NCI-H1092 (cell line): ENCODE measurements at places on chromosomes 5 and 9.
A peak's percentile ranks its signal among the peaks of the same experiment; 100 is the strongest.

- DNase-seq, result no peak
These were observed 336.9 kb upstream of the MSX2 start for GRCh38 chr5:174387448-174387847.

DNA sequence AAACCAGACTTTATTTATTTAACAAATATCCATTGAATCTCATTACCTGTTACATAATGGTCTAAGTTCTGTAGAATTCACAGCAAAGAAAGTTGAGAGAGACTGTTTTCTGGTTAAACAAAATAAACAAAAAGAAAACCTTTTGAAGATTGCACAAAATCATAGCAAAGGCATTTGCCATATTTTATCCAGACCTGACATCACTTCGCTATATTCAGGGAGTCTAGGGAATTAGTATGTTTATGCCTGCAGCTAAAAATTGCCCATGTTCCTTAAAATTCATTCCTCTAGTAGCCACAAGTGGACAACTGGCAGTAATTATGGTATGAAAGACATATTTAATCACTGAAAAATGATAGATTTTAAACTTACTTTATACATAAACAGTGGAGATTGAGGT lies 577.0 kb upstream of the DAB2 start:
- DNase-seq, result no peak

DNA sequence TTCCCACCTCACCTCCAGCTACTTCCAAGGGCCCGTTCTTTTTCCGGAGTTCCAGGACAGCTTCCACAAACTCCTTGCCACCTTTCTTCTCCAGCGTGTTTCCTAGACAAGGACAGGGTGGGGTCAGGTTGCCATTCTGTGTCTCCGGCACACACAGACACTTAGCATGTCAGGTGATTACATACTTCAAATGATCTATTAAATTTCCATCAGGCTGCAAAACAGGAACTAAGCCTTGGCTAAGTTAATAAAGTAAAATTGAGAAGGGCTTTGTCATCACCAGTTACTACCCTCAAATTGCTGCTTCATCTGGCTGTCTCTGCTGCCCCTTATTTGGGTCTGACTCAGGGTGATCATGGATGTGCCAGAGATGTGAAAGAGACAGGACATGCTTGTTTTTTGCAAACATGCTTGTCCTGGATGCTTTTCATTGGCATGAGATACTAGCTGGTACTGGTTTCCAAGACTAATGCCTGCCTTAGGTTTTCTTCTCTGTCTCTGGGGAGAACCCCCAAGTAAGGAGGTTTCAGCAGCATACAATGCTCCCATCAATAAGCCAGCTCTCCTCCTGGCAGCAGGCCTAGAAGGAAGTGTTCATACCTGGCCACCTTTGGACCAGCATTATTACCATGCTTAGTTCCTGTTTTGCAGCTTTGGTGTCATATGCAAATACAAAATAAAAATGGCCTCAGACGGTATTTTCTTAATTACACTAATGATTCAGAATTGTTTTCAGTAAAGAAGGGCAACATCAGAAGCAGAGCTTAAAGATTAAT lies 52.9 kb downstream of the MACROH2A1 start:
- no peak for DNase-seq

GRCh38 chr5:56951126-56951945 lies 587 bp downstream of the MIER3 start:
- DNase-seq, result no peak

DNA sequence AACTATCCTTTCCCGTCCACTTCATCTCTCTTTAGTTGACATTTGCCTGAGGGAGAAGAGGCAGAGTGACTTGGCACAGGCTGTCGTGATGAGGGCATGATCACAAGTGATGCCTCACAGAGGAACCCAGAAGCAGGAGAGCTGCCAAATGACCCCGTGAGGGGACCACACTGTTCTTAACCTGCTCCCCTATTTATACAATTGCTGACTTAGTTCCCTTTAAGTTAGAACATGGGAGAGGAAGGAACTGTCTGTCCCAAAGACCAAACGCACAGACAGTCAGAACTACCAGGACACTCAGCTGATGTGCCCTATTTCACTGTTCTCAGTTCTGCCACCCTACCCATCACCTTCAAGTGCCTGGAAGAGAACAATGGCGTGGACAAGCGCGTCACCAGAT lies 73.7 kb downstream of the SLC1A3 start:
- DNase-seq, result no peak

- DNase-seq, result no peak
These were observed 172.8 kb downstream of the ENTREP1 start for GRCh38 chr9:69497816-69498215.

GRCh38 chr9:89015336-89015735 lies 24.1 kb downstream of the S1PR3 start:
- DNase-seq, result no peak

GRCh38 chr5:28324174-28324573 lies 1285.8 kb upstream of the CDH9 start:
- no peak for DNase-seq

GRCh38 chr5:161372682-161373344 lies 173.7 kb downstream of the GABRB2 start:
- no peak for DNase-seq

DNA sequence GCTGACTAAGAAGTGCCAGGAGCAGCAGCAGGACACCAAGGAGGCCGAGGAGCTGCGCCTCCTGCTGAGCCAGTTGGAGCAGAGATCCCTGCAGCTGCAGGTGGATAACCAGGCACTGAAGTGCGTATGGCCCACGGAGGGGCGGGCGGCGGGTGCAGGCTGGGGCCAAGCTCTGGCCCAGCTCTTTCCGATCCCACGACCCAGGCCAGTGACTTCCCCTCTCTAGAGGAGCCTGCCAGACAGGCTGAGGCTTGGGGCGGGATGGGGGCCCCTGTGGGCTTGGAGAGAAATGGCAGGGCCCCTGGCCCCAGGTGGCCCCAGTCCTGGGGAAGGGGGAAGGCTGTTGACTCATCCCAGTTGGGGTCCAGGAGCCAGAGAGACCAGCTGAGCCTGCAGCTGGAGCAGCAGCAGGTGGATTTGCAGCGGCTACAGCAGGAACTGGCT lies 3.6 kb downstream of the PTRH1 start:
- peak; percentile 32 for DNase-seq

GRCh38 chr5:29950416-29951145 lies 1242.9 kb upstream of the CDH6 start:
- DNase-seq, result peak; percentile 11

- no peak for DNase-seq
These were observed 71.6 kb upstream of the XPA start for GRCh38 chr9:97768746-97769145.

GRCh38 chr5:180831139-180832093 lies 28.8 kb upstream of the MGAT1 start:
- DNase-seq, result peak; percentile 16

- peak; percentile 70 for DNase-seq
These were observed 91.4 kb upstream of the SH3GL2 start for GRCh38 chr9:17487467-17487866.

DNA sequence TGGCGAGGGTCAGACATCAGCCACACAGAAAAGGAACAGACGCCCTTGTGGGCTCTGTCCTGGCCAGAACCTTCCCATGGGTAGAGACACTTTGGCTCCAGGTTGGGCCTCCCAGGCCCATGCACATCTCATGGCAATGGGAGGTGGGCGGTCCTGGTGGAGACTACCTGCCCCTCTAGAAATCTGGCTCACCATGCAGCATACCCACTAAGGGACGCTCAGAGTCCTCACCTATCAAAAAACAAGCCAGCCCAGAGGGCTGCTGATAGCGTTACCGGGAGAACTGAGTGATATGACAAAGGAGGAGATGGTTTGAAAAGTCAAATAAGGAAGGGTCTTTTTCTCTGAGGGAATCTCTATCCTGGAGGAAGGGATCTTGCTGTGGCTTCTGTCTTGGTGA lies 62.1 kb downstream of the C5orf15 start:
- no peak for DNase-seq

- DNase-seq, result no peak
These were observed 663.4 kb downstream of the PTPRD start for GRCh38 chr9:9949368-9949767.

- DNase-seq, result no peak
These were observed 11.1 kb upstream of the APTX start for GRCh38 chr9:33012328-33013069.

DNA sequence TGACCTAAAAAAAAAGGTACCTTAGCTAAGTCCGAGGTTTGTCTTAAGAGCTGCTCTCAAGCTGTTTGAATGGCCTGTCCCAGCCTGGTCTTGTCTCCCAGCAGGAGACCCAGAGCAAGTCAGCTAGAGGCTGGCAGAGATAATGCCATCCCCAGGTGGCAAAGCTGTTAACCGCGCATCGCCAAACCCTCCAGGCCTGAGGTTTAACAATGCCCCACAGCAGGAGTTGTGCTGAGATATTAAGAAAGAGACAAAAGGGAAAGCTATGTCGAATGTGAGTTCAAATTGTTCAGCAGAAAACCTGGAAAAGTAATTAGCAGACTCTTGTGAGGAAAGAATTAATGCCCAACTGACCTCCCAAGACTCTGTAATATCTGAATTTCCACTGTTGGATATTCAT lies 187.1 kb downstream of the FSTL4 start:
- DNase-seq, result peak; percentile 9

DNA sequence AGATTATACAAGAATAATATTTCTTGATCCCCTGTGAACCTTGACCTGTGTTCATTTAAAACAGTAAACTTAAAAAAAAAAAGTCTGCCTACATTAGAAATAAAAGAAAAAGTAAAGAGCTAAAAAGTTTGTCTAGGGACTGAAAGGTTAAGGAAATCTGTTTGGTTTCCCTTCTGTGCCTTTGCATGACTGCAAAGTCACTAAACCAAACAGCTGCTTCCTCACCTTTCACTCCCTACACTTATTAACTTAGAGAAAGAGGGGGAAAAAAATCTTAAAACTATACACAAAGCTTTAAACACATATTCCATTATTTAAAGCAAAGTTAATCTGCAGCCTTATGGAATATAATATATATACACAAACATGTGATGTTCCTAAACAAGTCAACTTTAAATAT lies 65.1 kb downstream of the ZFR start:
- DNase-seq, result no peak

DNA sequence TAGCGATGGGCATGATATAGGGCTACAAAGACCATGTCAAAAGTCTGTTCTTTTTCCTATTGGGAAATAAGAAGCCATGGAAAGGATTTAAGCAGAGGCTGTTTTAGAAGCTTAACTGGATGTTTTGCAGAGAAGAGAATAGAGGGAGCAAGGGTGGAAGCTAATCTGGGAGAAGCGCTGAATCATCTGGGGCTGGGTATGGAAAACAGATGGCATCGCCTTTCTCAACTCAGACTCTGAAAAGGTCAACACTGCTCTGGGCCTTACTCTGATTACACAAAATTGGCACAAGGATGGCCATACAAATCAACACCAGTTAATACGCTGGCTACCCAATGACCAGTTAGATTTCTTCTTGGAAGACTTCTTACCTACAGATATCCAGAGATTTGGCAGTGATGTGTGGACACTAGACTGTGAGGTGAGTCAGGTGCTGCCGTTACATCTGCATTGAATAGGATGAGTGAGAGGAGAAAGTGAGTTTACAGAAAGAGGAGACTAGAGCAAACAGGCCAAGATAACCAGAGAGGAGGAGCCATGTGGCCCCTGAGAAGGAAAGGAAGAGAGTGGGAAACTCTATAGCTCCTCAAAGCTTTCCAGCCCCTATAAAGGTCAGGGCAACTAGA lies 6.2 kb upstream of the TCERG1 start:
- no peak for DNase-seq

- DNase-seq, result no peak
These were observed 73.5 kb upstream of the TMEM215 start for GRCh38 chr9:32709871-32710270.

- DNase-seq, result peak; percentile 93
These were observed at the start of gene DIRAS2 for GRCh38 chr9:90642570-90643539. TSS of gene DIRAS2 (minus strand) at chr9:90642824. CDS start at chr9:90613827, 28,997 bp downstream.

GRCh38 chr5:92962752-92963151 lies 618.3 kb downstream of the NR2F1-AS1 start:
- peak; percentile 85 for DNase-seq

DNA sequence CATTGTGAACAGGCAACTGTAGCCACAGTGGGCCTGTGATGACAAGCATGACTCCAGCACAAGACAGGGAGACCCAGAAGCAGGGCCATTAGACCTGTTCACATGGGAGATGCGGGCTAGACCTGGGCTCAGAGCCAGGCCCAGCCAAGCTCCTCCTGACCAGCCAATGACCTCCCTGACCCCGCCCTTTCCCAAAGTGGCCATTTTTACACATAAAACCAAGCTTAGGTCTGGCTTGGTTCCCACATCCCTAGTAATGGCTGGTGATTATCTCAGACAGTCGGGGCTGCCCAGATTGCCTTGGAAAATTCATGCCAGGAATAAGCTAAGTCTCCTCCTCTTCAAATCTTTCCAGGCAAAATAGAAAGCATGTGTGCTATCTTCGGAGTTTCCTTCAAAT lies 94.1 kb downstream of the FRMD3 start:
- no peak for DNase-seq

DNA sequence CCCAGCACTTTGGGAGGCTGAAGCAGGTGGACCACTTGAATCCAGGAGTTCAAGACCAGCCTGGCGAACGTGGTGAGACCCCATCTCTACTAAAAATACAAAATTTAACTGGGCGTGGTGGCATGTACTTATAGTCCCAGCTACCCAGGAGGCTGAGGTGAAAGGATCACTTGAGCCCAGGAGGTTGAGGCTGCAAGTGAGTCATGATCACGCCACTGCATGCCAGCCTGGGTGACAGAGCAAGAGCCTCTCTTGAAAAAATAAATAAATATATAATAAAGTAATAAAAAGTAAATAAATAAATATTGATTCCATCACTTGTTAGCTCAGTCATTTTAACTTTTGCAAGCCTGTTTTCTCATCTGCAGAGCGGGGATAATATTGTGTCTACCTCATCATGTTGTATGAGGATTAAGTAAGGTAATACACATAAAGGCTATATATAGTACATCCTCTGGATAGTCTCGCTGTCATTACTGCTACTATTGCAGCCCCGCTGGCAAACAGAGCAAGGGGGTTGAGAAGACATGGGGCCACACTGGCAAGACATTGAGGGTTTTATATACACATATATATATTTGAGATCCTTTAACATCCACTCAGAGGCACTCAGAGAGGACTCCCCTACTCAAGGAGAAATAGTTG lies 210.9 kb downstream of the C9orf152 start:
- no peak for DNase-seq

DNA sequence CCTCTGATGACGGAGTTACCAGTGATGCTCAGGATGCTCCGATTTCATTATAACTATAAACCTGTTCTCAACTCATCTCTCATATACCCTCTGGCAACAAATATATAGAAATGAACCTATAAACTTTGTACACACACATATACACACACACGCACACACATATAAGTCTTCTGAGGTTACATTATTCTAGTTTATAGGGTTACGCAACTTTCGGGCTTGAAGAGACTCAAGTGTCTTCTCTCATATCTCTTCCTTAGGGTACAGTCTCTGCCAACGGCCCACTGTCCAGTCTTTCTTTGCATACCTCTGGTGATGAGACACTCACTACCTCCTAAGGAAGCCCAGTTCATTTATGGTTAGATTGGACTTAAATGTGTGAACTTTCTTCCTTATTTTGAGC lies 69.4 kb upstream of the TBC1D2 start:
- DNase-seq, result no peak

DNA sequence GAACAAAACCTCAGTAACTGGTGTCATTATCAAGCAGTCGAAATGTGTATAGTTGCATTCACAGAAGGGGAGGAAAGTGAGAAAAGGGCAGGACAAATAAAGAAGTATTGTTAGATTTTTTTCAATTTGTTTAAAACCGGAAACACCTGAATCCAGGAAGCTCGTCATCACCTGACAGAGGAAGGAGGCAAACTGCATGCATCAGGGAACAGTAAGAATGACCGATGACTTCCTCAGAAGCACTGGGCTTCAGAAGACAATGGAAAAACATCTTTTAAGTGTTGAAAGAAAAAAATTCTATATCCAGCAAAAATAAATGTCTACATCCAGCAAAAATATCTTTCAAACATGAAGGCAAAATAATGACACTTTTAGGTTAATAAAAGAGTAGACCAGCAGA lies 29.5 kb downstream of the PLEKHG4B start:
- DNase-seq, result no peak
